Stimulated activated CD4-positive, alpha-beta T cell treated with anti-CD3 and anti-CD28 coated beads, Interleukin-15, amount 100 ng/mL, for 24 hours (primary cell): ENCODE measurements at places on chromosomes 16 and 17.

GRCh38 chr16:83925957-83926725 lies 26.9 kb upstream of the OSGIN1 start:
- DNase-seq: no peak

DNA sequence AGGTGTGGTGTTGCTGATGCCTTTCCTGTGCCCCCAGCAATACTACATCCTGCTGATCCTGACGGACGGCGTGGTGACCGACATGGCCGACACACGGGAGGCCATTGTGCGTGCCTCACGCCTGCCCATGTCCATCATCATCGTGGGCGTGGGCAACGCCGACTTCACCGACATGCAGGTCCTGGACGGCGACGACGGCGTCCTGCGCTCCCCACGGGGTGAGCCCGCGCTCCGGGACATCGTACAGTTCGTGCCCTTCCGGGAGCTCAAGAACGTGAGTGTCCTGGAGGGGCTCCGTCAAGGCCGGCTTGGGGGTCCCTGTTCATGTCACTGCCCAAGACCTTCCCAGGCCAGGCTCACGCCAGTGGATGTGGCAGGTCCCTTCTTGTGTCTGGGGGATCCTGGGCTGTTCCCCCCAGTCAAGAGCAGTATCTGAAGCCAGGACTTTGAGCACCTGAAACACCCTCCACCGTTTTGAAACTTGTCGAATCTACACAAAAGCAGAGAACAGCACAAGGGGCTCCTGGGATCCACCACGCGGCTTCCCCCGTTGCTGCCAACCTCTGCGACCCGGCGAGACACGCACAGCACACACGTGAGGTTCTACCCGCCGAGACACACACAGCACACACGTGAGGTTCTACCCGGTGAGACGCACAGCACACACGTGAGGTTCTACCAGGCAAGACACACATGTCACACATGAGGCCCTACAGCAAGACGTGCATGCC lies 17.9 kb upstream of the DPEP1 start:
- no peak for DNase-seq

- DNase-seq: no peak
These were observed 182.0 kb upstream of the IRX5 start for GRCh38 chr16:54748611-54749190.

GRCh38 chr17:40818733-40819527 lies 3.5 kb downstream of the KRT10 start:
- peak; percentile 87 for DNase-seq

- no peak for DNase-seq
These were observed 26.0 kb downstream of the KLHDC4 start for GRCh38 chr16:87739801-87740200.

GRCh38 chr16:17426451-17426850 lies 44.3 kb downstream of the XYLT1 start:
- DNase-seq: no peak

GRCh38 chr17:10177913-10178505 lies 20.4 kb downstream of the GAS7 start:
- DNase-seq: no peak

GRCh38 chr17:31085563-31085962 lies 9.2 kb upstream of the NF1 start:
- no peak for DNase-seq

DNA sequence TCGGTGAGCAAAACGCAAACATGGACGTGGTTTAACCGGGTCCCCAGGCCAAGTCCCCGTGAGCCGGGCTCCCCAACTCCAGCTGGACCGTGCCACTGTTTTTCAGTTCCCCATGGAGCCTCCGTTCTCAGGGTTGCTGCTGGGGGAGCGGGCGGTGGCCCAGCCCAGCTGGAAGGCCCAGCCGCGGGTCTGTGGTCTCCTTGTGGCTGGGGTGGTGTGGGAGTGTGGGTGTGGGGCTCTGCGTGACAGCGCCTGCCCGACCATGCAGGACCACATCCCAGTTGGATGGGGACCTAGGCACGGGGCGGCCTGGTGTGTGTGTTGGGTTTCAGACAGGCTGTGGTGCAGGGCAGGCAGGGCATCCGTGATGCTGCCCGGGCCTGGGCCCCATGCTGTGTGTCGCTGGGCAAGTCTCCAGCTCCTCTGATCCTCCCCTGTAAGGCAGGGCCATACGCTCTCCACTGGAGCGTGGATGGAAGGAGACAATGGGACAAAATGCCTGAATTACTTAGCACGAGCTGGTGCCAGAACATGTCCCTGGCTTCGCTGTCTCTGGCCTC lies 40.3 kb downstream of the COX4I1 start:
- DNase-seq: no peak

- DNase-seq: no peak
These were observed 43.1 kb upstream of the NKD1 start for GRCh38 chr16:50505115-50505514.

DNA sequence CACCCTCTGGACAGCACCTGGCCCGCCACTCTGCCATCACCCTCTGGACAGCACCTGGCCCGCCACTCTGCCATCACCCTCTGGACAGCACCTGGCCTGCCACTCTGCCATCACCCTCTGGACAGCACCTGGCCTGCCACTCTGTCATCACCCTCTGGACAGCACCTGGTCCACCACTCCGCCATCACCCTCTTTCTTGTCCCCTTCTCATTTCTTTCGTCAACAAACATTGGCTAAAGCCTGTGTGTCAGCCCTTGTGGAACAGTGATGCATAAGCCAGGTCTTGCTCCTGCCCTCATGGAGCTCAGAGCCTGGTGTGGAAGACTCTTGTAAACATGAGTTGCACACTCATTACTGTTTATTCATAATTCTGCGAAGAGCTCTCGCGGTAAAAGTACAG lies 31.2 kb downstream of the CDK5R1 start:
- no peak for DNase-seq

DNA sequence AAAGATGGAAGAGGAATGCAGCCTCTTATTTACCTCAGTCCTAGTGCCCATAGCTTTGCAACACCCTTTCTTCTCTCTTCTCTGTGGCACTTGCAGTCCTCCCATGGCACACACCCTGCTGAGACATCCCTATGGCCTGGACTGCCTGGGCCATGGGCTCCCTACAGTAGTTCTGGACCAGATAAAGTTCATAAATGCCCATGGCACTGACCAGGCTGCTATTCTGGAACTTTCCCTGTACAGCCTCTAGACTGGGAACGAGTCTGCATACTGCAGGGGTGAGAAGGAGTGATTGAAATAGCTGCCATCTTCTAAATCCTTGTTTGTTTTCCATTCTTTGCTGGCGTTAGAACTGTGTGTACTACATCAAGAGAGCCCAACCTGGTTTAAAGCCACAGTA lies 24.5 kb upstream of the ADAM11 start:
- no peak for DNase-seq

DNA sequence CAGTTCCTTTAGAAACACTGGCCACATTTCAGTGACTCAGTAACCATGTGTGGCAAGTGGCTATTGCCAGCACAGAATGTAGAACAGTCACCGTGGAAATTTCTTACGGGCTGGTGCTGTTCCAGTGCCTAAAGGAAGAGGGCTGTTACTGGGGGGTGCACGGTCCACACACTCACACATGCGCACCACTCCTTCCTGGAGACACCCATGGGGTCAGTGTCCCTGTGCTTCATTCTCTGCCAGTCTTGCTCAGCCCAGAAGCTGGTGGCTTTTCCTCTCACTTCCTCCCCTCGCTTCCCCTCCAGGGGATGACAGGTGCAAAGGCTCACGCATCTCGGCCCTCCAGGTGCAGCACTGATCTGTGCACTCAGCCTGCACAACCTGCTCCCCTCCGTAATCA lies 115.6 kb downstream of the CCDC182 start:
- DNase-seq: no peak

- no peak for DNase-seq
These were observed 5.1 kb downstream of the RGS11 start for GRCh38 chr16:270381-271255.

- no peak for DNase-seq
These were observed 24.6 kb downstream of the CCDC182 start for GRCh38 chr17:57720386-57721035.

DNA sequence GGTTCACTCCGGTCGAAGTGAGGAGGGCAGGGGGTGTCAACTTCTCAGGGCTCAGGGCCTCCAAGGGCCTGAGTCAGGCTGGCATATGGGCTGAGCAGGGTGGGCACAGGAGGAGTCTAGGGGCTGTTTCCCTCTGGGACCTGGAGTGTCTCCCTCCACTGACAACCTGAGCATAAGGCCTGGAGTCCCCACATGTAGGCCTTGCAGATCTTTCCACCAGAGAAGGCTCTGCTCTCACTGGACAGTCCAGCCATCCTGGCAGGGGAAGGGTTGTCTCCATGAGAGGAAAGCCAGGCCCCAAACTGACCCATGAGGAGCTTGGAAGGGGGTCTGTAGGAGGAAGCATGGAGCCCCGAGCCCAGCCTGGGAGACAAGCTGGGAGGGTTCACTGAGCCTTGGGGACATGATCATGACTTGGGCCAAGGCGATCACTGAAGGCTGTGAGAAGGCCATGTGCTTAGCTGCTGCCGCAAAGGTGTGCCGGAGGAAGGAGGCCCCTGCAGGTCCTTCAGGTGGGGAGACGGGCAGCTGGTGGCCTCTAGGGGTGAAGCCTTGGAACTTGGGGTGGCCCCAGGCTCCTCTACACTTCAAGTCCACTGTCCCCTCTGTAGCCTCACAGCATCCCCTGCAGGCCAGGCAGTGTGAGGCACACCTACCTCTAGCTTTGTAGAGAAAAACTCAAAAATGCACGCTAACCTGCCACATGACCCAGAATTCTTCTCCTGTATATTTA lies 9.9 kb downstream of the CMTM2 start:
- DNase-seq: peak; percentile 69

DNA sequence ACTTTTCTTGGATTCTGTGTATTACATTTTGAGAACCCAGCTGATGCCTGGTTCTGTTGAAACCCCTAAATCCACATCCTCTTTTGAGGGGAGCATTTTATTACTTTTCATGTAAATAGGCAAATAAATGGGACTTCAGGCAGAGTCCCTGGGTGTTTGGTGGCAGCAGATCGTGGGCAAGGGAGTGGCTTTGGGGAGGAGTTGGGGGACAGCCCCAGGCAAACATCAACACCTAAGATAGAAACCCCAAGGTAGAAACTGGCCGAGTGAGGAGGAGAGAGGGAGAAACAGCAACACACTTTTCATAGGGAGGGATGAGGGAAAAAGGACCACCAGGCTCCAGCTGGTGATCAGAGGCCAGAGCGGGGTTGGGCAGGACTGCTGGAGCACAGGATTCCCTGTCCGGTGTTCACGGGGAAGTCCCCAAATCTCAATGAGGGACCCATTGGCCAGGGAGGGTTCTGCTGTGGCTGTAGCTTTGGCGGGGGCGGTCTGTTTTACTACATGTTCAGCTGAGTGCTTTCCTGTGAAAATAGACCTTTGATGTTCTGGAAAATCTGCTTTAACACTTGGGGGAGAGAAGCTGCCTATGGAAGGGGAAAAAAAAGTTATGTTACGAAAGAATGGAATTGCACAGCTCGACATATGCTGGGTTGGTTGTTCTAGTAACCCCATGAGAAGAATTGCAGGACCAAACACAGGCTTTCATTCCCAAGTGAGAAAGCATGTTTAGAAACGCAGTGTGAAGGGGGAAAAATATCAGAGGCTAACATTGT lies 46.6 kb downstream of the MSI2 start:
- no peak for DNase-seq

DNA sequence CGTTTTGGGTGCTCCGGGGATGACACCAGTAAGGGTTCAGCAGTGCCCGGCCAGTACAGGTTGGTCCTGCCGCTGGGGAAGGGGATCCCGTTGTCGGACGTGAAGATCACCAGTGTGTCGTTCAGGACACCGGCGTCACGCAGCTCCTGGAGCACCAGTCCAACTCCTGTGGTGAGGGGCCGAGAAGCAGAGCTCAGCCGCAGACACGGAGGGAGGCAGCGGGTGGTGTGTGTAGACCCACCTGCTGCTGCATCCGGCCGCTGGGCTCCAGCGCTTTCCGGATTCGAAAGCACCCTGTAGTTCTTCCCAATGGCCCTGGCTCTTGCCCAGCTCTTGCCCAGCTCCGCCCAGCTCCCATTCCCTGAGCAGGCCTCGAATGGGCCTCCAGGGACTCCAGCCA lies 8.0 kb downstream of the SGSH start:
- no peak for DNase-seq
